ENCODE measurements at places on chromosomes 5 and 9.

GRCh38 chr9:120852240-120853010, 9.7 kb upstream of the PSMD5 start:
- DNase-seq: peak; percentile 16

- no peak for DNase-seq
Observed at GRCh38 chr9:102354041-102354440, 615.6 kb upstream of the GRIN3A start.

DNA sequence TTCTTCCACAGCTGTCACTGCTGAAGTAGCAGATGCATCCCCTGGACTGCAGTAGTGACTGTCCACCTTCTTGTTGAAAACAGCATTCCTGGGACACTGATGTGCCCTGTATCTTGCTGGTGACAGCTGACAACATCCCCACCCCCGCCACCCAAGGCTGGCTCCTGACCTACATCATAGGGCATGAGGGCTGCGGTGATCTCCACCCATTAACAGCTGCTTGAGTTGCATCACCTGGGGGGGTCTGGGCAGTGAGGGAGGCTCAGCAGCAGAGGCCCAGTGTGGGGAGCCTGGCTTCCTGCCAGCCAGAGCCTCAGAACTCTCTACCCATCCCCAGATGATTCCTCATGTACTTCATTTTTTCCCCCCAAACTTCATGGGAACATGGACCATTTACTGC, 4.1 kb downstream of the PRUNE2 start:
- no peak for DNase-seq

DNA sequence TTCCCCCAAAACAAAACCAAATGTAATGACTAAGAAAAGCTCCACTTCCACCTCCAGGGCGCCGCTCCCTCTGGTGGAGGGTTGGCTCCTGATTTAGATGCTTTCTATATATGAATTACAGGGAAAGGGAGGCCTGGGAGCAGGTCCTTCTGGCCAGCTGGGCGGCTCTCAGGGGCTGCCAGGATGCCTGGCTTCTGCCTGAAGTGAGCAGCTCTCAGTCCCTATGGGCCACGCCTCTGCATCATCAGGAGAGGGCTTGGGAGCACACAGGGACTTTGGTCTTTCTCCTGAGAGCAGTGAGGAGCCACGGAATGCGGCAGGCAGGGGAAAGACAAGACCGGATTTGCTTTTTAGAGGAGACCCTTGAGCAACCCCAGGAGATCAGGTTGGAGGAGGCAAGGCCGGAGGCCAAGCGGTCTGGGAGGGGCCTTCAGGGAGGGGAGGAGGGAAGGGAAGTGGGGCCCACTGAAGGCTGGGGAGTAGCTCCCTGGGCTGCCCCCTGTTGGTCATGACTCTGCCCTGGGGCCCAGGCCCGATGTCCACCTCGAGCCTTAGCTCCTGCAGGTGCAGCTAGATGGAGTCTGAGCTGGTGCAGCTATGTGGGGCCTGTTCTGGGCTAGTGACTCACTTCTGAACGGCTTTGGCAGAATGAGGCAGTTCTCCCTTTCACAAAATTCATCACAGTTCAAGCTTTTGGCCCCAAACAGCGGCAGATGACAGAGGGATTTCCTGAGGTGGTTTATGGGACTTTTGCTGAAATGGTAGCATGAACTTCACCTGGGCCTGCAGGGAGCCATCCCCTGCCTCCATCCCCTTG, 11.3 kb upstream of the GRHPR start:
- no peak for DNase-seq

- DNase-seq: no peak
Observed at GRCh38 chr5:173323106-173323798, 5.0 kb downstream of the STC2 start.

DNA sequence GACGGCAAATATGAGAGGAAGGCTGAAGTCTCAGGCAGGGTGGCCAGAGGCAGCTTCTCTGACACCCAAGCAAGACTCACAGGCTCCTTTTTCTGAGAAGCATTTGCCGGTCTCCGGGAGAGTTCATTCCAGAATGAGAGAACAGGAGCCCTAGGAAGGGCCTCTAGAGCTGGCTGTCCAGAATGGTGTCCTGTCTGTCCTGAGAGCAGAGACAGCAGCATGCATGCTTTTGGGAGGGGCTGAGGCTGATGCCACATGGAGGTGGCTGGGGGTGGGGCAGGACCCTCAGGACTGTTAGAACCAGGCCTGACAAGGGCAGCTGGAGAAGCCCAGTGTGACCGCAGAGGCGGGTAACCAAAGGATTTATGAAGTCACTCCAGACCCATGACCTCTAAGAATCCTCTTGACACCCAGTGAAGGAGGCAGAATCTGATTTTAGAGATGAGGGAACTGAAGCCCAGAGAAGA, 60.0 kb downstream of the SHB start:
- no peak for DNase-seq

- no peak for DNase-seq
Observed at GRCh38 chr9:110452227-110452801, 114.7 kb upstream of the TXNDC8 start.

DNA sequence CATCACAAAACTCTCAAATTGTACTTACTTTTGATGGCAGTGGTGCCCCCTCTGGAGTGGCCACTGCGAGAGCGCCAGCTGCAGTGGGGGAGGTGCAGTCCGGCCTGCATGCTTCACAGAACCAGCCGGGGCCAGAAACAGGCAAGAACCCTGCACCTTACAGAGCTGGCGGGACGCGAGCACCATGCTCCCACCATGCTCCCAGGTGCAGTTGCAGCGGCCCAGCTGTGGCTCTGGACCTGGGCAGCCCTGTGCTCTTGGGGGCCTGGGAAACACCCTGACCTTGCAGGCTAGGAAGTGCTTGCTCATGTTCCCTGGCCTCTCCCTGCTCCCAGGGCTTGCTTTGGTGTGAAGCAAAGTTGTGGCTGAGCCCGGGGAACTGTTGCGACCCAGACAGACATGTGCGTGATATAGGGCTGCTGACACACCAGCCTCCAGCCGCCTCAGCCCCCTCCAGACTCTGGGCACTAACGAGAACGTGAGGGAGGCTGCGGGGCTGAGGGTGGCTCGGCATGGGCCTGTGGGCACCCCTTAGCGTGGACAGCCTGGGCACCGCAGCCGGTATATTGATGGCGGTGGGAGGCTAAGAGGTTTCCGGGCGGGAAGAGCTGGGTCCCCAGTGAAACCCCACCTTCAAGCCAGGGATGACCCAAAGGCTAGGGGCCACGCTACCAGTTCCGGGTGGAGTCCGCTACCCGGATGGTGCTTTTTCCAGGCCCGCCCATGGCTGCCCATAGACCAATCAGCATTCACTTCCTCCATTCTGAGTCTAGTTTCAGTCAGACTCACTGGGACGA, 1809.9 kb upstream of the ACO1 start:
- no peak for DNase-seq

- DNase-seq: no peak
Observed at GRCh38 chr9:121359351-121360294, 10.4 kb downstream of the STOM start.

GRCh38 chr5:132388244-132389050, 18.9 kb downstream of the SLC22A5 start:
- no peak for DNase-seq

DNA sequence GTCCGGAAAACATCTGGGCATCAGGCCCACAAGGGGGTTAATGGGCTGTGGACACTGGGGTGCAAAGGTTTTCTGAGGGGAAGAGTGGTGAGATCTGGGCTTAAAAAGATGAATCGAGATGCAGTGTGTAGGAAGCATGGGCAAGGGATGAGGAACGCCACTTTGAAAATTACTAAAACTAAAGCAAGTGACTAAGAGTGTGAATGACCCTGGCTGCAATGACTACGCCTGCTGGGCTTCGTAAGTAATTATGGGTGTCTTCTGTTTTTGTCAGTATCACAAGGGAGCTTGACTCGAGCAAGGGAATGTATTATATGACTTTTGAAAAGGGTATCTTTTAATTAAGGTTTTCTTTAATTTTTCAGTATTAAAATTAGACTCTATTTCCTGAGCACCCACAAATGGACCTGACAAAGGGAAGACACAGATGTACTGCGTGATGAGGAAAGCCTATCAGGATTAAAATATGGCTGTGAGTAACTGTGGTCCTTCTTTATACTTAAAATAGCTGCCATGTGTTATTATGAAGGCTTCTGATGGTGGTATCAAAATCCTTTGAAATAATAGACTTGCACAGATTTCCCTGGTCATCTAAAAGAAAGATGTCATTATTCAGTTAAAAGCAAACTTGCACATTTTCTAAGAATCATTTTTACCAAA, 4.2 kb downstream of the CTXN3 start:
- DNase-seq: no peak

DNA sequence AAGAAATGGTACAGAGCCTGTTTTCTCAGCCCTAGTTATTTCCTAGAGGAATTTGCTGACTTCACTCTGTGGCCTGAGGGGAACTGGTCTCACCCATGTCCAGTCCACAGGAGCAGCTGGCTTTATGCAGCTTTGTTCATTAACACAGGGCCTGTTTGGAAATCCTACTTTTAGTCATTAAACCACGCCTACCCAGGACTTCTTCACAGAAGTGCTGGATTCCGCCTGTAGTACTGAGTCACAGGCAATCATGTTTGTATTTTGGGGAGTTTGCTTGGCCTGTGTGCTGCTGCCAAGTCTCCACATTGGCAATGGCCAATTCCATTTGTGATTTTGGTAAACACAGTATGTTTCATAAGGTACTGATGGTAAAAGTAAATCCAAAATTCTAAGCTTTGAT, 52.8 kb downstream of the CTNND2 start:
- no peak for DNase-seq

DNA sequence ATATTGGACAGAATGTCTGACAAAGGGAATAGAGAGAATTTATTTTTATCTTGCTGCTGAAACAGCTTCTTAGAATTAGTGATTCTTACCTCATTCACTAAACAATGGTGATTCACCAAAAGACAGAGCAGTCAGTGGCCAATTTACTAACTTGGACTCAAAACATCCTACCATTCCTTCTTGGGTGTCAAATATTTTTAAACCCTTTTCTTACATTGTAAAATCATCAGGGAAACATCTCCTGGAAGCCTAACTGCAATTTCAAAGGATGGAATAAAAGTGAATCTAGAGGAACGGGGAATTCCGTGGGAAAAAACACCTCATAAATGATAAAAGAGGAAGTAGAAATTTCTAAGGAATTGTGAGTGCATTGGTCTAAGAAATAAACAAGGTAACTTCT, 97.7 kb downstream of the LHFPL2 start:
- no peak for DNase-seq

DNA sequence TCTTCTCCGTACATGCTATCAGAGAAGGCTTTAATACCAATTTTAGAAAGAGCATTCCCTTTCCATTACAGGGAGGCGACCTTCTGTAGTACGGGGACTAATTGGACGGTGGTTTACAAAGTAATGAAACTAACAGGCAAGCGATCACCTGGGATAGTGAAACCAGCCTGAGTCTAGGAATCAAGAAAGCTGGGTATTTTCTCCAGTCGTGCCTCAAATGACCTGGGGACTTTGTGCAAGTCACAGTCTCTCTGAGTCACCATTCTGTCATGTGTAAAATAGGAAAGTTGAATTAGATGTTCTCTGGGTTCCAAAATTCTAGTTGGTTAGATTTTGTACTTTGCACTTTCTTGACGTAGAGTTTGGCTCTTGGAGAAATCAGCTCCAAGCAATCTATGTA, 22.7 kb upstream of the SSBP2 start:
- DNase-seq: no peak

GRCh38 chr9:134624621-134625181, 16.9 kb upstream of the COL5A1 start:
- DNase-seq: no peak

DNA sequence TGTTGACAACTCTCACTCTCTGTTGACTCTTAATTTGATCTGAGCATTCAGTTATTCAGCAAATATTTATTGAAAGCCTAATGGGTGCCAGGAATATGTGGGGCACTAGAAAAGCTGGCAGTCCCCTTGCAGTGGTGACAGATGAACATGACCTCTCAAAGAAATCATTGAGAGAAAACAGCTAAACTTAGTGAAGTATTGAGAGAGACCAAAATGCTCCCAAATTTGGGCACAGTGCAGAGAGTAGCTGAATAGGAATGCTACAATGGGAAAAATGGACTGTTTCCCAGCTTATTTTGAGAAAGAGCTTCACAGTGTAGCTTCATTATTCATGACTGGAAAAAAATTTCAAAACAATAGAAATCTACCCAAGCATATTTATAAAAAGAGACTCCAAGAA, 257.9 kb downstream of the SGCD start:
- DNase-seq: no peak
